ENCODE measurements at places on chromosomes 6 and 20. TPM values are rescaled to one million over a fixed set of nuclear protein-coding genes. Genes with fewer than 3 reads are reported as not detected.

Gene LGSN
- total RNA-seq: not detected

Gene GJA10
- not detected for total RNA-seq

Gene SLC44A4
- 3.3 TPM for total RNA-seq

Gene LTB
- total RNA-seq: 2.1 TPM

DNA sequence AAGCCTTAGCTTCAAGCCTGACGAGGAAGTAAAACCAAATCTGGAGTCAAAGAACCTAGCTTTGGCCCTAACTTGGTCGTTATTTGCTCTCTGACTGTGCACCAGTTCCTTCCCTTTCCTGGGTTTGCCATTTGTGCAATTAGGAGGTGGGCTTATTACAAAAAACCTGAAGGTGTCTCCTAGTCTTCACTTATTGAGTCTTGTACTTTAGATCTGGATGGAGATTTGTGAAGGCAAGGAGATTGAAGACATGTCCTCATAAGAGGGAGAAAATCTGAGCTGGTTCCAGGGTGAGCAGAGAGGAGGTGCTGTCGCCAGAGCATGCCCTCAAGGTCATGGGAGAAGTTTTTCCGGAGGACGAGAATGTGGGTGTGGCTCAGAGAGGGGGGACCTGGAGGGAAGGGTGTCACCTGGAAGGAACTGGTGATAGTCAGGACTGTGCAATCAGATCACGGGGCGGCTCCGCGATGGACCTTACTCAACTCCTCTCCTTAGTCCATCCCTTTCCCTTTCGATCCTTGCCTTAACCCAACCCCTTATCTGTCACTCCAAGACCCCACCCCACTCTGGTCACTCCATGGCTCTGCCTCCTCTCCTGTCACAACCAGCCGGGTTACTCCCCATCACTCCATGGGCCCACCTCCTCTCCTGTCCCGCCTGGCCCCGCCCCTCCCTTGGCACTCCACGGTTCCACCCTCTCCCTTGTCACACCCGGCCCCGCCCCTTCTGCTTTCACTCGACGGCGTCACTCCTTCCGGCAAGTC, 588 bp upstream of the ACSS2 start:
- DNase-seq: peak; percentile 92

DNA sequence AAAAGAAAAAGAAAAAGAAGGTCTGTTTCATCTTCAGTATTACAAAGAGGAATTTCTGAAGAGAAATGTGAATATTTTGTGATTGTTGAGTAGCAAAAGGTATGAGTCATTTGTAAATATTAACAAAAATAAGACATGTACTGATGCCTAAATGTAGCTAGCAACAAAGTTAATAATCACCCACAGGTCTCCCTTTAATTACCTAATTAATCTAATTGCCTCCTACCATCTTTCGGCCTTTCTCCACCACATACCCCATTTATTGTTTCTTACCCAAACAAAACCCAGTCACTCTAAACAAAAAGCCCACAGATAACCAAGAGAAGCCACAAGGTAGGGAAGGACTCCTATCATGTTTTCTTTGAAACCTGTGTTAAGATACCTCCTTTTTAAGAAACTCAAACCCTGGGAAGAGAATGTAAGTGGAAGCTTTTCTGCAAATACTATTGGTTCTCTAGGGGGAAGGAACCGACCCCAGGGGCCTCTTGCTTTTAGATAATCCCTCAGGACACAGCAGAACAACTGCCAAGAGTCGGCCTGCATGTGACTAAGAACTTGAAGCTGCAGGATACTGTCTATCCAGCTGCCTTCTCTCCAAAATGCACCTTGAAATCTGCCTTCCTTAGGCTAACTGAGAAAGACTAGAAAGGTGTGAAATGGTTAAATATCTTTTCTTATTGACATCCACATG, 16.1 kb upstream of the STK38 start:
- DNase-seq: no peak

Data from urinary bladder (tissue), 4 donors.